Neural progenitor cell (in vitro differentiated cells): ENCODE measurements at places on chromosomes 3 and 15.

DNA sequence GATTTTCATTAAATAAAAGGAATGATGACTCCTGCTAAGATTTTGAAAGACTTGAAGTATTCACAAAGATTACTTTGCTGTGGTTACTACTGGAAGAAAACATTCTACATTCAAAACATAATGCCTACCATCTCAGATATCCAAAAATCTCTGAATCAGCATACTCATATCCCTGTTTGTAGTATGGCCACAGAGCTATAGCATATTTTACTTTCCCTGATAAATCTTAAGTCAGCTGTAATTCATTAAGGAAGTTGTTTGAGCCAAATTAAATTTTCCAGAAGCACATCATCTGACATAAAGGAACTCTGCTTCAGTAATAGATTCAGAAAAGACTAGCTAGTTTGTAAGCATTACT, 942.0 kb downstream of the ROBO1 start:
- DNase-seq, result no peak

GRCh38 chr3:135260025-135260424, 465.0 kb downstream of the EPHB1 start:
- peak; percentile 56 for DNase-seq

DNA sequence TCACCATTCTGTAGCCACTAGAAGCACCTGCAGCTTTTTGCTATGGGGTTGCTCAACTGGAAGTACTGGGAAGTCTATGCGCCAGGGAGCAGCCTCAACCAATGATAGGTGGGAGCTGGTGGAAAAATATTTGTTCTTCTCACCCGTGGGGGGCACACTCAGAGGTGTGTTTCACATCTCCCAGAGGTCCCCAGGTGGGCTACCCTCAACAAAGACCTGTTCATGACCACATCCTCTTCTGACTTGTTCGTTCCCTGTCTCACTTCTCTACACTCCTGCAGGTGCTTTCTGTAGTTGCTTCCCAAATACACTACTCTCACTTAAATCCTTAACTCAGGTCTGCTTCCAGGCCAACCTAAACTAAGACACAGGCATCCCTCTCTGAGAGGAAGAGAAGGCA, 3.6 kb downstream of the CAMP start:
- DNase-seq, result no peak

DNA sequence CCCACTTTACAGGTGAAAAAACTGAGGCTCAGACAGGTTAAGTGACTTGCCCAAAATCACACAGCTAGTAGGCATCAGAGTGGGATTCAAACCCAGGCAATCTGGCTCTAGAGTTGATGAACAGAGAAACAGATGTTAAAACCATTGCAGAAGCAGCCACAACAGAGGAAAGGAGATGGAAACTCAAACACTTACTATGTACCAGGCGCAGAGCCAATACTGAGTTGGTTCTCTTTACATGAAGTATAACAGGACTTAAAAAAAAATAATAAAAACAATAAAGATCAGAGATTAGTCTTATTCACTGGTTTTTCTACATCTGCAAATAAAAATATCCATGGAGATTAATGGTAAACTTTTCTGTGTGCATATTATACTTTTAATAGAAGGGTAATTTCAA, 84.9 kb upstream of the SPATA12 start:
- DNase-seq, result no peak

DNA sequence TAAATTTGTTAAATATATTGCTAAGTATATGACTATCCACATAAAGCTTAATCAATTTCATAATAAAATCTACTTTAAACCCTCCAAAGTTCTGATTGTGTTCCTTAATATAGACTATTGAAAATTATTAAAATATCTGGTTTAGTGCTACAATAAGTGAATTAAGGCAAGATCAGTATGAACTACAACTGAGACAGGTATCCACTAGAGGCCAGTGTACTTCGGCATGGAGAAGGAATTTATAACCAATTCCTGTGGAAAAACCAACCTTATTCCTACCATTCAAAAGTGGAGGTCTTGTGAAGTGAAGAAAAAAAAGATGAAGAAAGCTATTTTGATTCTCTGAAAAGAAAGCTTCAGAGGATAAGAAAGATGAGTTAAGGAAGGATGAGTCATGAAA, 237.7 kb downstream of the SUCLG2 start:
- no peak for DNase-seq

DNA sequence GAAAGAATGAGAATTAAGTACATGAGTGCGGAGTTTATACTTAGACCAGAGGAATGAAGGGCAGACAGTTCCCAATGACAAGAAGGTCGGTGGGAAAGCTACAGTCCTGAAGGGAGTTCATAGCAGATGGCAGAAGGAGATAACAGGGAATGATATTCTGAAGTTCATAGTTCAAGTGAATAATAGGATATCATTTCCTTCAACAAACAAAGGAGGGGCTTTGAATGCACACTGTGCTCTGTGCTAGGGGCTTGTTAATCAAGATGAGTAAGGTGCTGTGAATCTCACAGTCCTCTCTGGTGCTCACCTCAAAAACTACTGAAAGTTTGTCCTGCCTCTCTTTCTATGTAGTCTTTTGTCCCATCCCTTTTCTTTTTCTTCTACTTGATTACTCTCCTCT, 41.9 kb downstream of the SIDT1 start:
- no peak for DNase-seq

DNA sequence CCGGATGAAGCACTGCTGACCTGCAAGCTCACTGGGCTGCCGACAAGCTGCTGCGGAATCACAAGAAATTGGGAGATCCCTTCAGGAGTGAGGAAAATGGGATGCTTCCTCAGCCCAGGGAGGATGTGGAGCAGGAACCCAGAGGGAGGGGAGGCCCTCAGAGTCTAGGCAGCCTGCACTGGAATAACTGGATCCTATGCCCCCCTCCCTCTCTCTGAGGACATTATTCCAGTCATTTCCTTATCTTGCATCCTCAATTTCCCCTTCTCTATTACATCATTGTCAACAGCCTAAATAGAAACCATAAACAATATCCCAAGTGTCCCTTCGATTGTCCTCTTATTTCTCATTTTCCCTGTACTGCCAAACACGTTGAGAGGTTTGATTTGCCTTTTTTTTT, 169.0 kb downstream of the OPA1 start:
- DNase-seq, result no peak

- no peak for DNase-seq
Measured at GRCh38 chr3:72487078-72487765, 361.0 kb downstream of the SHQ1 start.

GRCh38 chr3:46300461-46300789, 53.5 kb upstream of the CCR2 start:
- DNase-seq, result no peak
